NCI-H2081 treated with DMSO at 0.1 percent for 48 hours (cell line): ENCODE measurements at places on chromosomes 3 and 15.

DNA sequence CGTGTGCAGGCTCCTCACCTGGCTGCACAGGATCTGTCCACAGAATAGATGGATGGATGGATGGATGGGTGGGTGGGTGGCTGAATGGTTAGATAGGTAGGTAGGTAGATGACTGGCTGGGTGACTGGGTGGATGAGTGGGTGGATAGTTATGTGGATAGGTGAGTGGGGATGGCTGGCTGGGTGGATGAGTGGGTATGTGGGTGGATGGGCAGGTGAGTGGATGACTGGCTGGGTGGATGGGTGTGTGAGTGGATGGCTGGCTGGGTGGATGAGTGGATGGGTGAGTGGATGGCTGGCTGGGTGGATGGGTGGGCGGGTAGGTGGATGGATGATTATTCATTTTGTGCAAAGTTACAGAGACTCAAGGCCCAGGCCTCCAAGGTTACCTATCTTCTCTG lies 172.9 kb upstream of the CTDSPL start:
- no peak for DNase-seq

- no peak for DNase-seq
Measured at GRCh38 chr3:16059081-16059537, 115.4 kb upstream of the GALNT15 start.

GRCh38 chr3:158105119-158105709 lies 1.0 kb downstream of the SHOX2 start:
- no peak for DNase-seq

DNA sequence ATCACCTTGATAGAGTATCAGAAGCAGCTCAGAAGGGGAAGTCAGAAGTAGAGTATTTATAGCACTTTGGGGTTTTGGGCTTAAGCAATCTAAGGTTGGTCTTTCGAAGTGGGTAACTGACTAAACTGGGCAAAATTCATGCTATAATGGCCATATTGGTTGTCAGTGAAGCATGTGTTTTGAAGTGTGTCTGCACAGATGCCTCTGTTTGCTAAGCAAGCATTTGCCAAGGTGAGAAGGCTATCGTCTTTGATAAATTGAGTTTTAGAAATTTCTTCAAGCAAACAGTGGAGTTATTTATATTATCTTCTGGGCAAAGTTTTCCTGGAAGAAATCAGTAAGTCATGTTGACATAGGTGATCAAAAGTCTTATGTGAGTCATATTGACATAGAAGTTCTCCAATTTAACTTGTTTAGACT lies 412.8 kb upstream of the TGFBR2 start:
- no peak for DNase-seq

- DNase-seq = no peak
Measured at GRCh38 chr3:194332858-194333211, 18.3 kb downstream of the CPN2 start.

- no peak for DNase-seq
Measured at GRCh38 chr3:126342991-126343648, 14.1 kb downstream of the KLF15 start.
